ENCODE measurements at places on chromosomes 2 and 18.

GRCh38 chr2:98252038-98252773 is 94.0 kb upstream of the CNGA3 start:
- DNase-seq, result no peak

- DNase-seq, result no peak
Measured at GRCh38 chr2:190207930-190208329, 111.7 kb downstream of the HIBCH start.

DNA sequence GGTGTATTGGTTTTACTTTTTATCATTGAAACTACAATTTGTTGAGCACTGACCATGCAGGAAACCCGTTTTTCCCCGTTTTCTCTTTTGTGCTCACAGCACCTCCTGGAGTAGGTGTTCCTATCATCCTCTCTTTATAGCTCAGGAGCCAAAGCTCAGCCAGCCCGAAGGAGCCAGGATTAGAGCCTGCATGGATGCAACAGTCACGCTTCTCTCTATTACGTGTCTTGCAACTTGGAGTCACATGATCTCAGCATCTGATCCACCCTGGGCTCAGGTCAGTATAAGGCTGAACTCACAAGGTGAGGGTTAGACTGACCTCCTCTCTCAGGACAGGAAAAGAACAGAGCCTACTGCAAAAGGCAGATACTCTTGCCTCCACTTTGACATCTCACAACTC is 150.5 kb downstream of the MBP start:
- no peak for DNase-seq

- DNase-seq, result no peak
Measured at GRCh38 chr2:170013802-170014551, 164.0 kb upstream of the MYO3B start.

DNA sequence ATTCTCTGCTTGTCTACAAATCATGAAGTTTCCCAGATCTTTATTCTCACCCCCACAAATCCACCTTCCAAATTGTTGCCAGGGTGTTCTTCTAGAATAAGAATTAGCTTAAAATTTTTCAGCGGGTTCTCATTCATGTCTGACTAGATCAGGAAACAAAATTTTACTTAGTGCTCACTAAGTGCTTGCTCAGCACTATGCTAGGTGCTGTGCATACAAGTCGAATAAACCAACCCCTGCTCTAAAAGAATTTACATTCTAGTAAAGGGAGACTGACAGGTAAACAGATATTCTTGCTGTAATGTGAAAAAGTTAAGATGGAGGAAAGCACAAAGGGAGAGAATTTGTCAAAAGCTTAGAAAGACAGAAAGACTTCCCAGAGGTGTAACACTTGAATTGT is 2.4 kb upstream of the FSIP2 start:
- DNase-seq, result no peak

DNA sequence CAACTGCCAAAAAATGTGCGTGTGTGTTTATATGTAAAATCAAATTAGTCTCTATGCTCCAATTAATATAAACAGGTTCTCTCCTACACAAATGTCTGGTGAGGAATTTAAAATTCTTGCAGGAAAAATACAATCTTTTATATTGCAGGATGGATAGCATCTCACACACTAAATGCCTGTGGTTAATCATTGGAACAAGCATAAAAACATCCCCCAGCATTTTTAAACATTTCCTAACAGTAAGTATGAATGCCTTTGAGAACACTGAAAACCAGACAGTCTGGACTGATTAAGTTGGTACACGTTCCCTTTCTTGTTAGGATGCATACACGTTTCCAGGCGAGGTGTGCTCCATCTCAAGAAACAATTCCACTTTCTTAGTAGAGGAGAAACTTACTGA is 29.9 kb upstream of the PDE1A start:
- DNase-seq, result no peak

DNA sequence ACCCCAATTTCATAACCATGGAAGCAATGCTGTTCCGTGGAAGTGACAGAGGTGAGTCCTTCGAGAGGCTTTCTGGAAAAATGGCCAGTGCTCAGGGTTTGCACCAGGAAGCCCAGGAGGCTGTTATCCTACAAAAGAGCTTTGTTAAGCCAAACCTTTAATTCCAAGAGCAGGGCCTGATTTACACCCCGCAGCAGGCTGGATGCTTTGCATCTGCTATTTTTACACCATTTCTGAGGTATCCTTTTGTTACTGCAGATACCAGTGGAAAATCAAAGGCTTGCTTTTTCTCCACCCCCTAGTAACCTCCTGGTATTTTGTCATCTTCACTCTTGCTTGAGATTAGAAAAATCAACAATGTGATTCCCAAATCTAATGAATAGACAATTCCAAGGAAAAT is 380.6 kb downstream of the SOX11 start:
- no peak for DNase-seq

DNA sequence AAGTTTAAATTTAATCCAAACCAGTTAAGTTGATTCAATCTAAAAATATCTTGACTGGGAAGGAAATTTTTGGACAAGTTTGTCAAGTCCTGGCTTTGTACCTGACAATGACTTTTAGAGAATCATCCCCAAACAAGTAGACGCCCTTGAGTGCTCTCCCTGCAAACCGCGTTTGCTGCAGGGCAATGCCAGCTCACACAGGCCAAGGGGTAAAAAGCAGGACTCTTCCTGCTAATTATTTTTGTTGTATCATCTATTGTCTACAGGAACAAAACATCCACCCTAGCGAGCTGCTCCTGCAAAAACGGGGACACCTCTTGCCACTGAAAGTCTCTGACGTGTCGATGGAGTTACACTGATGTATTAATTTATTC is 10.9 kb downstream of the ID2 start:
- DNase-seq, result no peak

- no peak for DNase-seq
Measured at GRCh38 chr2:71897137-71897480, 250.6 kb downstream of the CYP26B1 start.

DNA sequence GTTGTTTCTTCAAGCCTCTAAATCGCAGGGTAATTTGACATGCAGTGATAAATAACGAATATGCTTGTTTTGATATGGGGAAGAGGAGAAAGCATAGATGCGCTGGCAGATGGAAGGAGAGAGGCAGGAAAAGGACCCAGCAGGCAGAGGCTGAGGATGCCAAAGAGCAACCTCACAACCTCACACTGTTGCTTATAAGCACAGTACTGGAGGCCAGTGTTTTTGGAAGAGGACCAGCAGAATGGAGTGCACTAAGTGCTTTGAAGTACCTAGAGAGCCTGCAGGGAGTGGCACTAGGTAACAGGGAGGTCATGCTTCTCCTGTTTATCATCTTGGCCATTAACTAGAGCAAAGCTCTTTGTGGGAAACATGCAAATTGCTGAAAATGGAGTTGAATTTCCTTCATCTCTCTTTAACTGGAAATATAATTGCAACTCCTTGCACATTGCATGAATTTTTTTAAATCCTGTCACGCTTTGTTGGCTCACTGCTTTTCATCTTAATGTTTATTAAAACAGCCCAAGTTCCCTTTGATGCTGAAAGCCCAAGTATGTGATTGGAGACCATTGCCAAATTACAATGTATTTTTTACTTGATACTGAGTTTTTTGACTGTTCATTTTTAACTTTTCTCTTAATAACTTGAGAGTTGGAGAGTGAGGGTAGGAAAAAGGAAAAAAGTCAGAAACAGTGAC is 236.4 kb downstream of the LRRTM1 start:
- DNase-seq, result no peak

GRCh38 chr2:27182346-27182745 is 29.5 kb upstream of the ATRAID start:
- no peak for DNase-seq

DNA sequence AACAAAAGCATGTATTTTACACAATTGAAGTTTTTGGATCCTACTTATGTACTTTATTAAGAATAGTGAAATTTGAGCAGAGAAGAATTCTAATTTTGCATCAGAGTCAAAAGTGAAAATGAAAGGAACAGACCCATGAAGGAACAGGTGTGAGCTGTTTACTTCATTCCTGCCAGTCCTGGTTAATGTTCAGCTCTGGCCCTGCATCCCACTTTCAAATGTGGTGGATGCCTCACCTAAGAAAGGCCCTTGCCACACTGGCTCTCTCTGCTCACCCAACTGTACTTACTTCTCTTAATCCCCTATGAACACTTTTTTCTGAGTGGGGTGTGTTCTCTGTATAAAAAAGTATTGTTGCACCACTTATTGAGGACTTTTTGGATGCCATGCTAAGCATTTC is 22.2 kb downstream of the FAM110C start:
- no peak for DNase-seq

GRCh38 chr18:50870138-50870845 is 8.6 kb upstream of the ME2 start:
- no peak for DNase-seq

- no peak for DNase-seq
Measured at GRCh38 chr2:151478011-151478410, 68.3 kb downstream of the RIF1 start.

DNA sequence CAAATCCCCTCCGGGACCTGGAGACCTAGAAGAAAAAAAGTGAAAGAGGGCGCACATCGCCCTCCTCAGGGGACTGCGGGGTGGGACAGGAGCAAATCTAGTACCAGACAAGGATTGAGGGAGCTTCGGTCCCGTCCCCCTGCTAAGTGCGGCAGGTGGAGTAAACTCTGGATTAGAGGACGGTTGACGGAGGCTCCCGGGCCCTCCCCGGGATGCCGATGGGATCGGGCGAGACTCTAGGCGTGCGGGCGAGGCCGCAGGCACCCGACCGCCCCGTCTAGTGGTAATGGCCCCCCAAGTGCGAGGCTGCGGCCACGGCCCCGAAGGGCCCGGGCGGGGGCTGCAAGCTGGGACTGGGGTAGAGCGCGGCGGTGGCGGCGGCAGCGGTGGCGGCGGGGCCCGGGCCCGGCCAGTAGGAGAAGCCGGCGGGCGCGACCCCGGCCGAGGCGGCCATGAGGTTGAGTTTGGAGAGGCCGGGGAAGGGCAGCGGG is 3.5 kb downstream of the FEV start:
- DNase-seq, result no peak

GRCh38 chr2:179917272-179917671 is 55.9 kb upstream of the ZNF385B start:
- no peak for DNase-seq

GRCh38 chr18:68429111-68429510 is 285.8 kb downstream of the TMX3 start:
- no peak for DNase-seq

GRCh38 chr18:10851824-10852319 is 297.5 kb downstream of the PIEZO2 start:
- peak; percentile 65 for DNase-seq

GRCh38 chr2:2850859-2851258 is 519.8 kb upstream of the MYT1L start:
- no peak for DNase-seq

DNA sequence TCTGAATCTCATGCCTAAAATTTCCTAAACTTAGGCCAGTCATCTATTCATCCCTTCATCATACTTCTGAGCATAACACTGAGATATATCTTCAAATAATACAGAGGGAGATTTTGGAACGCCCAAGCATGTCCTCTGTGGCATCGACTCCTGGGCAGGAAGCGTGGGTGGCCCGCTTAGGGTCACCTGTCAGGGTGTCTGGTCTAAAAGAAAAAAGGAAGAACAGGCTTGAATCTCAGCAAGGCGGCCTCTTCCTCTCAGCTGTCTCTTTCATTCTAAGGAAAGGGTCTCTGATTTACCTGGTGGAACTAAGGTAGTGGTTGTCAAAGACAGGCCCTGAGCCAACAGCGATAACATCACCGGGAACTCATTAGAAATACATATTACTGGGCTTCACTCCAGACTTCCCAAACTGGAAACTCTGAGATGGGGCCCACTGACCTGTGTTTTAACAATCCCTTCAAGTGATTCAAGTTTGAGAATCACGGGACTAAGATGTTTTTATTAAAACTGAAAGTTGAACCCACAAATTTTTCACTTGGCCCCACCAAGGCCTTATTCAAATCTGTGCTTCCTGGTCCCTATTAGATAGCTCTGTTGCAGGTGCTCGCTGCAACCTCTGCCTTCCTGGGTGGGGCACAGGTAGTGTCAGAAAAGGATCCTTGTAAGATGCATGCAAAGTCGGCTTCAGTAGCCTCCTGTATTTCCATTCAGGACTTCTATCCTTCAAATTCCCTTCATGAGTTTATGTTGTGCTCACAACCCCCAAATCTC is 162.3 kb upstream of the CCDC68 start:
- DNase-seq, result no peak

DNA sequence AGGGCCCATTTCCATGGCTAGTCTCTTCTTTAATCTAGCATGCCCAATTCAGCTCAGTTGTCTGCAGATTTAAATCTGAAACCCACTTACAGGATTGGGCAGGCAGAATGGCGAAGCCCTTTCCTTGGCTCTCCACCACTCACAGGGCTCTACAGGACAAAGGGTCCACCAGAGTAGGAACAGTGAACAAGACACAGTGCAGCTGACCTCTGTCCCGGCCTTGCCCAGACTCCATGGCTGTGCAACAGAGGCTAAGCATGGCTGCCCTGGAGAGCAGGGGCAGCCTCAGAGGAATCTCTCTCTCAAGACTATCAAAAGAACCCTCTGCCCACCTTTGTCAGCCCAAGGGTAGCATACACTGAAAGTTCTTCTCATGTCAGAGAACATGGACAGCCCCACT is 9.7 kb upstream of the ATP6V1B1 start:
- no peak for DNase-seq

GRCh38 chr2:186347472-186347871 is 138.6 kb upstream of the ZC3H15 start:
- no peak for DNase-seq

GRCh38 chr18:31683106-31683505 is 1.3 kb downstream of the B4GALT6 start:
- no peak for DNase-seq

GRCh38 chr18:11004951-11005350 is 144.4 kb downstream of the PIEZO2 start:
- DNase-seq, result no peak

GRCh38 chr2:218734190-218734975 is 23.7 kb downstream of the TTLL4 start:
- DNase-seq, result no peak

- DNase-seq, result no peak
Measured at GRCh38 chr2:437756-438393, 150.0 kb upstream of the ALKAL2 start.

- DNase-seq, result no peak
Measured at GRCh38 chr18:21629089-21629832, 17.1 kb downstream of the SNRPD1 start.

DNA sequence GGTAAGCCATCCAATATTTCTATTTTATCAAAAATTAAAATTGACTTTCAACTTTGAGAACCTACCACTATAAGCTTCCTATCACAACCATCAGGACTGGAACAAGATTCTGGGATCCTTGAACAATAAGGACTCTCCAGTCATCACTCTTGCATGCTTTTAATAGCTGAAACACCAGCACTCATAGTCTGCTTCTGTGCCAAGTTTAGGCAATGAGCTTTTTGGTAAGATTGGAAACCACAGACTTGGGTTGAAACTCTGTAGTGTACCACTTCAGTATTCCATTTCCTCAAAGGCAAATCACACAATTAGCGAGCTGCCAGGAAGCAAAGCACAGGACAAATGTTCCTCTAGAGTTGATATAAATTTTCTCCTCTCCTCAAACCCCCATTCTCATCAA is 1065.8 kb upstream of the SLC39A10 start:
- no peak for DNase-seq

GRCh38 chr18:7064346-7064745 is 53.3 kb downstream of the LAMA1 start:
- no peak for DNase-seq

- no peak for DNase-seq
Measured at GRCh38 chr18:64747803-64748202, 598.9 kb upstream of the LINC00305 start.

Measured in renal pelvis (tissue), 12 donors.